ENCODE measurements at places on chromosomes 2 and 18. TPM values are rescaled to one million over a fixed set of nuclear protein-coding genes. Genes with fewer than 3 reads are reported as not detected.
A peak's percentile ranks its signal among the peaks of the same experiment; 100 is the strongest.

- no peak overlapping the region for H3K27ac ChIP-seq
- peak; percentile 90 for DNase-seq
- no peak overlapping the region for H3K4me3 ChIP-seq
- H3K36me3 ChIP-seq = no peaks in the 10 kb centered on the region
Measured at GRCh38 chr2:27137322-27137935, 1.8 kb downstream of the PRR30 start.

DNA sequence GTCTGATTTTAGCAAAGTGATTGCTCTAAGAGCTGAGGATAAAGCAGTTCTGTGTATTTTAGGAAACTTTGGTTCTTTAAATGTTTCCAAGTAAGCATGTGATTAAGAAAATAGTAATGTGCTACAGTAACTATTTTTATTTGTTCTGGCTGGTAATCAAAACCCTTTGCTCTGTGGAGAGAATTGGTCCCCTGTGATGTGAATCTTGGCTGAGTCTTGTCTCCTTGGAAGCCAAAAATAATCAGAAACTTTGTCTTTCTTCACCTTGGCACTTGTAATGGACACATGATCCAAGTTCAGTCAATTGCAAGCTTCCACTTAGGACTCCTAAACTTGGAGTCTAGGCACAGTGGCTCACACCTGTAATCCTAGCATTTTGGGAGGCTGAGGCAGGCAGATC, 422.7 kb upstream of the CDH20 start:
- no peaks in the 10 kb centered on the region for H3K4me1 ChIP-seq
- no peaks in the 10 kb centered on the region for H3K27me3 ChIP-seq
- H3K27ac ChIP-seq = no peak overlapping the region
- H3K36me3 ChIP-seq = no peaks in the 10 kb centered on the region
- no peak for DNase-seq

Gene EVA1A
- total RNA-seq = not detected

Gene STK25
- 197 TPM for total RNA-seq

GRCh38 chr2:85230679-85231467, 96.9 kb downstream of the TGOLN2 start:
- H3K27ac ChIP-seq = peak overlapping the region; percentile 27
- H3K4me1 ChIP-seq = peaks cover 19% of the 10 kb centered on the region
- H3K4me3 ChIP-seq = no peak overlapping the region

GRCh38 chr2:67186871-67187270, 210.3 kb upstream of the ETAA1 start:
- H3K4me1 ChIP-seq = no peaks in the 10 kb centered on the region
- DNase-seq = no peak
- H3K4me3 ChIP-seq = no peak overlapping the region

Measured in vagina (tissue), 2 donors.